ENCODE measurements at places on chromosomes 16 and 17.

- DNase-seq, result no peak
Observed at GRCh38 chr16:7998789-7999453, 591.4 kb downstream of the TMEM114 start.

GRCh38 chr17:80701730-80702129 is 157.1 kb downstream of the RPTOR start:
- no peak for DNase-seq

- no peak for DNase-seq
Observed at GRCh38 chr16:54077050-54077821, 209.4 kb downstream of the IRX3 start.

DNA sequence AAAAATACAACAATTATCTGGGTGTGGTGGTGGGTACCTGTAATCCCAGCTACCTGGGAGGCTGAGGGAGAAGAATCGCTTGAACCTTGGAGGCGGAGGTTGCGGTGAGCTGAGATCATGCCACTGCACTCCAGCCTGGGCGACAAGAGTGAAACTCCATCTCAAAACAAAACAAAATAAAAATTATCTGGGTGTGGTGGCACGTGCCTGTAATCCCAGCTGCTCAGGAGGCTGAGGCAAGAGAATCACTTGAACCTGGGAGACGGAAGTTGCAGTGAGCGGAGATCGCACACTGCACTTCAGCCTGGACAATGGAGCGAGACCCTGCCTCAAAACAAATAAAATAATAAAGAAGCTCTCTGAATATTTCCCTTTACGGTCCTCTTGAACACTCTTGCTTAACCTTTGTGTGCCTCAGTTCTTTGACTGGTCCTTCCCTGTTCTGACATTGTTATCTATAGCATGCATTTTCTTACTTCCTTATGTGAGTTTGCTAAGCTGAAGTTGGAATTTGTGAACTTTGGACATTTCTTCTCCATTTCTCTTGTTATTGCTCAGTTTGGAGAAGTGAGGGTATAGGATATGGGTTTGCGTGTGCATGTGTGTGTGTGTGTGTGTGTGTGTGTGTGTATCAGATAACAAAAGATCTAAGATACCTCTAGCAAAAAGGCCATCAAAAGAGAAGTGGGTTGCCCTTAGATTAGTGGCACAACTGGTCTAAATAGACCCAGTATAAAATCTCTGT is 29.7 kb upstream of the WSB1 start:
- DNase-seq, result peak; percentile 85

GRCh38 chr17:66449418-66449977 is 147.1 kb downstream of the PRKCA start:
- DNase-seq, result no peak

GRCh38 chr16:57802341-57803133 is at the start of gene KIFC3:
TSS of gene KIFC3 (minus strand) at chr16:57802491. CDS start at chr16:57798243, 4,248 bp downstream.
- DNase-seq, result peak; percentile 44

DNA sequence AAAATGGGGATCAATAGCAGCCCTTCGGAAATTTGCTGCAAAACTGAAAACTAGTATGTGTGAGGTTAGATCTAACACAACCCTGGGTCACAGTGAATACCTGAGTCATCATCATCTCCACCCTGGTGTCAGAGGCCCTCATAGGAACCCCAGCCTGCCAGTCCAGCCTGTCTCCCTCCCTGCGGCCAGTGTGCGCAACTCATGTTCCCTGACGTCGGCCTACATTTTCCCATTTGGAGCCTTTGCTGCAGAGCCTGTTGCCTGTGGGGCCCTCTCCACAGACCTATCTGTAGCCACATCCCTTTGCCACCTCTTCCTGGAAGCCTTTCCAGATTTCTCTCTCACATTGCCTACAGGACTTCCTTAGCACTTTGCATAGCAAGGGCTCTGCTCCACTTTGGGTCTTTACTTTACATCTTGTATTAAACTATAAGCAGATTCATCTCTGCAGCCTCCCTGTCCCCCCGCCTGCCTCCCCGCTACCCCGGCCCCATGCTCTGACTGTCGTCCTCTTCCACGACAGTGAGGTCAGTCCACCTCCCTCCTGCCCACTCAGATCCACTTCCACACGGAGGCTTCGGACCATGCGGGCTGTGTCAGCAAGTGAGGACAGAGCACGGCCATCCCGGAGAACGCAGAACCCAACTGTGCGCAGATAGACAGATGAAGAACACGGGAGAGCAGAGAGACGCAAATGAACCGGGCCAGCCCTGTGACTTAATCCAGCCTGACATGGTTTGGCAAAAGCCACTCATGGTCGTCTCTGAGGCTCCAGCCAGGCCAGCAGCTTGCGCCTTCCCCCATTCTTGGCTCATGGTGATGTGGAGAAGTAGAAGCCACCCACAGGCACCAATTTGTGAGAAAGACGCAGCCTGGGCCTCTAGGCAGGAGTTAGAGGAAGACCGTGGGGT is 31.0 kb downstream of the NGFR start:
- DNase-seq, result no peak

- no peak for DNase-seq
Observed at GRCh38 chr17:75526555-75527270, 1.2 kb downstream of the LLGL2 start.

DNA sequence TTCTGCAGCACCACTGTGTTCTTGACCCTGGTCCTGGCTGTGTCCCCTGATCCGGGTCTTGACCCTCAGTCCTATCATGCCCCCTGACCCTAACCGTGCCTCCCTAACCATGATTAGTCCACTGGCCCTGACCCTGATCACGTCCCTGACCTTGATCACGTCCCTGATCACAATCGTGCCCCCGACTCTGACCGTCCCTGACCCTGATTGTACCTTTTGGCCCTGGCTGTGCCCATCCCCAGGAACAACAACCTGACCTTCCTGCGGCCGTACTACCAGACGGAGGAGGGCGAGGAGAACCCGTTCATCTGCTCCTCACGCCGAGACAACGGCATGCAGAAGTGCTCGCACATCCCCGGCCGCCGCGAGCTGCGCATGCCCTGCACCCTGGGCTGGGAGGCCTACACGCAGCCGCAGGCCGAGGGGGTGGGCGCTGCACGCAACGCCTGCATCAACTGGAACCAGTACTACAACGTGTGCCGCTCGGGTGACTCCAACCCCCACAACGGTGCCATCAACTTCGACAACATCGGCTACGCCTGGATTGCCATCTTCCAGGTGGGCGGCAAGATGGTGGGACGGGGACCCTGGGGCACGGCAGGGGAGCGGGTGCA is 24.9 kb downstream of the TPSG1 start:
- no peak for DNase-seq

DNA sequence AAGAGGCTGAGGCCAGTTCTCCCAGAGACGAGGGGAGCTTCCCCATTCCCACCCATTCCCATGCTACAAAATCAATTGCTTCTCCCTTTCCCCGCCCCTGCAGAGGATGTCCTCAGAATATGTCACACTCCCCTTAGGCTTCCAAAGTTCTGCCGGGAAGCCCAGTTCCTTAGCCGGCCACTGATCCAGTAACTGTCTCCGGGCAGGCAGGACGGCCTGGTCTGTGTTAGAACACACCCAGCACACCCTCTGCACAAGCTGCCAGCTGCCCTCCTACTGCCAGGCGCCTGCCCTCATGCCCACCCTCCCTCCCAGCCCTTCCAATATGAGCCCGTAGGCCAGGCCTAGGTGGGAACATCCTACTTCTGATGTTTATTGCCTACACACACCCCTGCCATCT is 31.1 kb downstream of the SGSM2 start:
- DNase-seq, result no peak

- peak; percentile 45 for DNase-seq
Observed at GRCh38 chr16:30786936-30787612, at the start of gene ZNF629. TSS of gene ZNF629 (minus strand) at chr16:30787205. CDS start at chr16:30784482, 2,723 bp downstream.

GRCh38 chr16:18932243-18932987 is 6.2 kb upstream of the SMG1 start:
- no peak for DNase-seq

- DNase-seq, result no peak
Observed at GRCh38 chr17:4534515-4534914, 20.7 kb downstream of the MYBBP1A start.

Data from MV-4-11 (cell line).